ENCODE measurements at places on chromosomes 2 and 18. TPM values are rescaled to one million over a fixed set of nuclear protein-coding genes. Genes with fewer than 3 reads are reported as not detected.

ALPP gene
- not detected for total RNA-seq

CTNNA2 gene
- total RNA-seq: not detected

CD8B2 gene
- total RNA-seq: 0.21 TPM

CCL20 gene
- 141 TPM for total RNA-seq

OBSL1 gene
- 0.37 TPM for total RNA-seq

TRAPPC12 gene
- 84.5 TPM for total RNA-seq

CPO gene
- not detected for total RNA-seq

MAP3K19 gene
- not detected for total RNA-seq

KYNU gene
- 1.5 TPM for total RNA-seq

CNGA3 gene
- total RNA-seq: not detected

MYOM1 gene
- 0.25 TPM for total RNA-seq

PROC gene
- not detected for total RNA-seq

LYPD1 gene
- not detected for total RNA-seq

RAB6C gene
- not detected for total RNA-seq

SNED1 gene
- total RNA-seq: 1.3 TPM

BOLL gene
- total RNA-seq: not detected

HOXD12 gene
- not detected for total RNA-seq

PLA2R1 gene
- total RNA-seq: not detected

FOXI3 gene
- not detected for total RNA-seq

POLE4 gene
- 80.1 TPM for total RNA-seq

FAHD2A gene
- 13.9 TPM for total RNA-seq

ANKRD30BL gene
- total RNA-seq: not detected

ITGA4 gene
- total RNA-seq: 45.4 TPM

CFLAR gene
- 279 TPM for total RNA-seq

ADAM23 gene
- total RNA-seq: 0.87 TPM

SCN9A gene
- not detected for total RNA-seq

ZNF516 gene
- total RNA-seq: 4.0 TPM

UPP2 gene
- total RNA-seq: not detected

GPR45 gene
- not detected for total RNA-seq

ALLC gene
- not detected for total RNA-seq

DUSP2 gene
- total RNA-seq: 419 TPM

ZNF142 gene
- 70.5 TPM for total RNA-seq

DYSF gene
- 0.87 TPM for total RNA-seq

SLC9A4 gene
- 0.05 TPM for total RNA-seq

SKOR2 gene
- not detected for total RNA-seq

FKBP1B gene
- 0.40 TPM for total RNA-seq

Measured in activated T-cell treated with anti-CD3 and anti-CD28 coated beads, Interleukin-2, amount 50 U/mL, for 4 hours (primary cell).